ENCODE measurements at places on chromosomes 1 and 21. TPM values are rescaled to one million over a fixed set of nuclear protein-coding genes. Genes with fewer than 3 reads are reported as not detected.

DNA sequence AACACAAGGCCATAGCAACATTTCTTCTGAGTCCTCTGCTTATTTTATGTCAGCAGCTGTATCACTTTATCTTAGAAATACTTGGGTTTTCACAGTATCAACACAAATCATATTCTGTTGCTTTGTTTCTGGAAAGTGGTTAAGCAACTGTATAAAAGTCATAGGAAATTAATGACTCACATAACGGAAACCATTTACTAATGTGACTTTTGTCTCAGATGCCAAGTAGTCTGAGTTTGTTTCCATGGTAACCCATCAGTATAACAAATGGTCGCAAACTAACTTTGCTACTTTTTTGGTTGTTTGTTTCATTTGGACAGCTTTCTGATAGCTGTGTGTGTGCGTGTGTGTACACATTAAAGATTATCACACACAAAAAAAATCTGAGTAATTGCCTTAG, 31.1 kb downstream of the EEIG2 start:
- no peaks in the 10 kb centered on the region for H3K36me3 ChIP-seq
- H3K27me3 ChIP-seq = no peaks in the 10 kb centered on the region
- H3K27ac ChIP-seq = no peak overlapping the region
- no peak overlapping the region for H3K4me3 ChIP-seq
- peaks cover 44% of the 10 kb centered on the region for H3K4me1 ChIP-seq

DNA sequence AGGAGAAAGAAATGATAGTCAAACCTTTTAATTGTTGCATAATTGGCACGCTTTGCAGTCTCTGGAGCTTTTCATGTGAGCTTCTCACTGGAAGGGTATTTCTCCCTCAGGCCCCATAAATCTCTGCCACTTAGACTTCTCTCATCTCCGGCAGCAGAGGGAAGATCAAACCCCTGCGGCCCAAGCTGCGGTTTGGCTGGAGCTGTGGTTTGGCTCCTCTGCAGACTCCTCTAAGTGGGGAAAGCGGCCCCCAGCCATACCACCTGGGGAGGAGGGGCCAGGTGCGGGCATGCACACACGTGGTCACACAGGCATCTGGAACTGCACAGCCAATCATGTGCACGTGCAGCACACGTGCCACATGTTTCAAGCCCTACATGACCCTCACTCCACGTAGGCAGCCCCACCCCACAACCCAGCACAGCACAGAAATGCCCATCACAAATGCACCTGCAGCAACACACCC, 58.3 kb downstream of the UBE2T start:
- H3K4me1 ChIP-seq = peaks cover 13% of the 10 kb centered on the region
- no peaks in the 10 kb centered on the region for H3K36me3 ChIP-seq
- no peaks in the 10 kb centered on the region for H3K27me3 ChIP-seq
- no peak overlapping the region for H3K27ac ChIP-seq

DNA sequence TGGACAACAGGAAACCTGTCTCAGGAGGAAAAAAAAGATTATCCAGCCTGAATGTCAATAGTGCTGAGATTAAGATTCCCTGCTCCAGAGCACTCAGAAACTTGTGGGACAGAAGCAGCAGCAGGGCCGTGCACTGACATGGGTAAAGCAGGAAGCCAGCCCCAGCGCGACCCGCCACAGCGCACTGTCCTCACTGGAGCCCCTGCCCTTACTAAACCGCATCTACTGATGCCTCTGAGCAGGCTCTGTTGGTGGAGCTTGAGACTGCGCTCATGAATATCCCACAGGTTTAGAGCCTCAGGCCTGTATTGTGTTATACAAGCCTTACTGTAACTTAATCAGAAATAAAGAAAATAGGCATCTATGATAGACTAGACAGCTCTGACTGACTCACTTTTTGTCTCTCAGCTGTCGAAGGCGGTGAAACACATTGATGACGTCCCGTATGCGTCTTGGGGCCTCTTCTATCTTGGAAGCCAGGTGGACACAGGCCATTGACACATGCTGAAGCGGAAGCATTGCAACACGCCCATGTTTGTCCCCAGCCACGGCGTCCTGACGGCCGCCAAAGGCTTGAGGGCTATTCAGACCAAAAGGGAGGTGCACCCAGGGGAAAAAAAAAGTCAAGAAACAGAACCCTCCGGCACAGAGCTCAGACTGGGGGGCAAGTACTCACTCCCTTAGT, 1.2 kb downstream of the CCNL2 start:
- no peaks in the 10 kb centered on the region for H3K27me3 ChIP-seq
- H3K36me3 ChIP-seq = peaks cover 67% of the 10 kb centered on the region
- peaks cover 49% of the 10 kb centered on the region for H3K4me1 ChIP-seq
- H3K27ac ChIP-seq = peak overlapping the region; percentile 90
- peak; percentile 45 for DNase-seq

GRCh38 chr1:160578525-160579191, 638 bp downstream of the CD84 start:
- peak overlapping the region; percentile 96 for H3K27ac ChIP-seq
- no peaks in the 10 kb centered on the region for H3K27me3 ChIP-seq
- no peak for DNase-seq
- peaks cover 78% of the 10 kb centered on the region for H3K4me1 ChIP-seq

DNA sequence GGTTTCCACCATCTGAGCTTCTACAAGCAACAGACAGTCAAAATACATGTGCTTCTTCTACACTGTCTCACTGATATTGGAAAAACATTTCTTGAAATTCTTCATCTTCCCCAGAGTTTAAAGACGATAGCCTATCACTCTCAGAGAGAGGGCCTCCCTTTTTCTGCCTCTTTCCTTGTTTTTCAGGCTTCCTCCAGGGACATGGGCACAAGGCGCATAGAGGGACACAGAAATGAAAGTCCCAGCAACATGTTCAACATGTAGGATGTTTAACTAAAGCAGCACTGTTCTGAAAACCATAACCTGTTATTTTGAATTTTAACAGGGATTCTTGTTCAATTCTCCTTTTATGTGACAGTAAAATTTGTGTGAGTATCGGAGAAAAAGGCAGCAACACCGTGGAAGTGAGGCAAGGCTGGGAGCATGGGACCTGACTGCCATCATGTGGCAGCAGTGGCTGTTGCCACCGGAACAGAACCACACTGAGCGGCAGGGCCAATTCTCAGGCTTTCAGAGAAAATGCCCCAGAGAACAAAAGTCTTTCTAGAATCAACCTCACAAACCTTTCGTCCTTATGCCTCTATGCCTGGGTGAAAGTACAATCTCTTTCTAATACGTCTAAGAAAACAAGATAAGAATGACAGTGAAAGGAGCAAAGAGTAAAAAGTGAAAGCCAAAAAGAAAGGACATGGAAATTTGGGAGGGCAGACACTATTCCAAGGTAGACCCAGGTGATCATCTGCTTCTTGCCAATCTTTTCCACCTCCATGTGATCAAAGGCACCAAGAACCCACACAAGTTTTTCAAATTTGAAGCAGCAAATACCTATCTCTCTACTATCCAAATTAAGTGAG, 54.5 kb downstream of the PCNX2 start:
- H3K4me1 ChIP-seq = no peaks in the 10 kb centered on the region
- peak; percentile 12 for DNase-seq
- H3K4me3 ChIP-seq = no peak overlapping the region
- no peaks in the 10 kb centered on the region for H3K27me3 ChIP-seq

GRCh38 chr21:44735821-44736220, 24.4 kb upstream of the TSPEAR start:
- no peak overlapping the region for H3K27ac ChIP-seq
- no peaks in the 10 kb centered on the region for H3K4me1 ChIP-seq
- DNase-seq = no peak
- no peak overlapping the region for H3K4me3 ChIP-seq
- H3K27me3 ChIP-seq = no peaks in the 10 kb centered on the region
- no peaks in the 10 kb centered on the region for H3K36me3 ChIP-seq

DNA sequence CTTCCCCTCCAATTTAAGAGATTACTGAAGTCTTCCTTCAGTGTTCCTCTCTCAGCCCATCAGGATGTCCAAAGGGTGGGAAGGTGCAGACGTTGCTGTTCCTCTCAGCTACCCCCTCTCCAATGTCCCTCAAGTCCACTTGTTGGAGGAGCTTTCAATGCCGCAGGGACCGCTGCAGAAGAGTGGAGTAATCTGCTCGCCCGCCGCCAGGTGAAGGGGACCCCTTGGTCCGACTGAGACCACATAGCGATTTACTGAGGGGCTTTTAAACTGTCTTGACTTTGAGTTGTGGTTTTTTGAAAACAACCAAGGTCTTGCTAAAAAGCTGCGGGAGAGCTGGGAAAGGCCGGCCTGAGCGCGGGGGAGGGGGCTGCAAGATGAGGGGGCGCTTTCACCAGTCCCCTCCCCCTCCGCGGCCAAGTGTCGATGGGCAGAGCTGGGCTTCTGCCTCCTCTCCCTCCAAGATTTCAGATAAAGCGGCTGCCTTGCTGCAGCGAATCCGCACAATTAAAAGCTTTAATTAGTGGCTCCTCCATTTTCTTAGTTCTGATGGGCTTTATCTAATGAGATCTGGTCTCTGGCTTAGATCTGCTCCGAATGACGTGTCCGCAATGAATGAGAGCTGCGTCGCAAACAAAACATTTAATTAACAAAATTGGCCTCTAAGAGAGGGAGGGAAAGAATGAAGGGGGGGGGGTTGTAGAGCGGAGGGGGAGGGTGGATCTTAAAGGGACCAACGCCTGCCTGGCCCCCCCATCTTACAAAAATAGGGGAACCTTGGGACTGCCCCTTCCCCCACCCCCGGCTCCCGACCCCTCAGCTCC, 5.9 kb downstream of the LMO4 start:
- H3K36me3 ChIP-seq = peaks cover 12% of the 10 kb centered on the region
- peak; percentile 21 for DNase-seq
- H3K4me3 ChIP-seq = peak overlapping the region; percentile 76
- peaks cover 8% of the 10 kb centered on the region for H3K27me3 ChIP-seq
- peaks cover 65% of the 10 kb centered on the region for H3K4me1 ChIP-seq

GRCh38 chr1:114353262-114353661, 157.7 kb downstream of the TRIM33 start:
- H3K27me3 ChIP-seq = no peaks in the 10 kb centered on the region
- peaks cover 2% of the 10 kb centered on the region for H3K4me1 ChIP-seq
- no peak overlapping the region for H3K4me3 ChIP-seq
- no peak overlapping the region for H3K27ac ChIP-seq
- no peak for DNase-seq
- no peaks in the 10 kb centered on the region for H3K36me3 ChIP-seq

DNA sequence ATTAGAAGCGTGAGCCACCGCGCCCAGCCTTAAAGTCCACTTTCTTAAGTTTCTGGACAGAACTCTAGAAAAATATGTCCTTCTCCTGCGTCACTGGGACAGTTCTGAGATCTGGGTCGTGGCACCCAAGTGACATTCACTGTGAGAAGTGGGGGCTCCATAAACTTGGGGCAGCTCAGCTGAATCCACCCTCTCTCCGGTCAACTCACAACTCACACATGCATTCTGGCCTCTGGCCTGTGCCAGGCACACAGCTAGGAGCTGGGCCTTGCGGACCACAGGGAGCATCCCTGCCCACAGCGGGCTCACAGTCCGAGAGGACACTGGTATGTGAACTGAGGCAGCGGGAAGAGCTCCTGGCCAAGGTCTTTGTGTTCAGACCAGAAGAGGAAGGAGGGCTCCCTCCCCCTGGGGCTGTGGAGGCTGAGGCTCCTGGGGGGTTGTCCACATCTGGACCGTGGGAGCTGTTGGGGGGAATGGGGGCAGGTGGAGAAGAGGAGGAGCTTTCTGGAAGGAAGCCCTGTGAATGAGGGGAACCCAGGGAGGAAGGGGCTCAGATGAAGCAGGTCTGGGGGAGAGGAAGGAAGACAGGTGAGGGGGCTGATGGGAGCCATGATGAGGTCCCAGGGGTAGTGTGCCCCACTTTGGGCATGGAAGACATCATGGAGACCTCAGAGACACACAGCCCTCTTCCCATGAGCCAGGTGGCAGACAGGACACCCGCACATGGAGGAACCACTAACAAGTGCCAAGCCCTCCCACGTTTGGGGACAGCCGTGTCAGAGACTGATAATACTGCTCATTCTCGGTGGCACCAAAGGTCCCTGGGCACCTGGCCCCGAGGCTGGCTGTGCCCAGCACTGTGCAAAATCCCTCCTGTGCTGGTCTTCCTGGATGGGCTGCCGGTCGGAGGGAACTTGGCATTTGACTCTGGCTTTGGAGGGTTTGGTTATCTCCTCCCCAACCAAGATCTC, 191.0 kb upstream of the VAMP3 start:
- DNase-seq = no peak
- H3K27ac ChIP-seq = no peak overlapping the region
- peaks cover 7% of the 10 kb centered on the region for H3K27me3 ChIP-seq

DNA sequence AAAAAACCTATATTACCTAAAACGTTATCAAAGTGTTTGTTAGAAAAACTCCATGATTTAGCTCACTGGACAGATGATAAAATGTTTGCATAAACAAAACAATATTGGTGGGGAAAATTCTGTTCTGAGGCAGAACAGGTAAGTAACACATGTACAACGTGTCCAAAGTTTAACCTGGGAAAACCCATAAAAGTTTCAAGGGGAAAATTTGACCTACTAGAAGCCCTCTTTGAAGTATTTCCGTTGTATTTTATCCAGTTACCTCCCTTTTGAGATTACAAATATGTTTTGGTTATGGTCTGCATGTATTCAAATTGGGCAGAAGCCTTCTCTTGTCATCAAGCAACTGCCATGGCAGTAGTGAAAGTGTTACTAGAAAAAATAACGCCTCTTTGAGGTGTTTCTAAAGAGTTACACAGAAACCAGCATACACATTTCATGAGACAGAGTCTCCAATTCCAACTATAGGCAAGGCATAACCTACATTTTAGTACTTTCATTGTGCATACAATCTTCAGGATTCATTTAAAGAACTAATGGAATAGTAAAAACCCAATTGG, 58.0 kb upstream of the PDC start:
- DNase-seq = no peak
- no peak overlapping the region for H3K4me3 ChIP-seq
- H3K36me3 ChIP-seq = peaks cover 10% of the 10 kb centered on the region
- no peak overlapping the region for H3K27ac ChIP-seq
- H3K4me1 ChIP-seq = no peaks in the 10 kb centered on the region

- no peak overlapping the region for H3K4me3 ChIP-seq
- no peaks in the 10 kb centered on the region for H3K27me3 ChIP-seq
- no peaks in the 10 kb centered on the region for H3K36me3 ChIP-seq
- H3K27ac ChIP-seq = no peak overlapping the region
- H3K4me1 ChIP-seq = no peaks in the 10 kb centered on the region
These were observed 510.6 kb downstream of the NCAM2 start for GRCh38 chr21:21508859-21509258.

- DNase-seq = no peak
- no peaks in the 10 kb centered on the region for H3K36me3 ChIP-seq
- no peaks in the 10 kb centered on the region for H3K4me1 ChIP-seq
These were observed 195.8 kb upstream of the PKN2 start for GRCh38 chr1:88488237-88488636.

DNM3 gene
- 0.93 TPM for total RNA-seq

DIO1 gene
- not detected for total RNA-seq

VCAM1 gene
- not detected for total RNA-seq

LRRC3 gene
- total RNA-seq = 2.6 TPM

S100A7 gene
- total RNA-seq = not detected

C1QTNF12 gene
- total RNA-seq = 4.2 TPM

LPAR3 gene
- total RNA-seq = 0.36 TPM

VASH2 gene
- total RNA-seq = 0.57 TPM

All from activated CD4-positive, alpha-beta memory T cell treated with anti-CD3 and anti-CD28 coated beads for 36 hours (primary cell).